D721Med (cell line): ENCODE measurements at places on chromosomes 12 and 14.

DNA sequence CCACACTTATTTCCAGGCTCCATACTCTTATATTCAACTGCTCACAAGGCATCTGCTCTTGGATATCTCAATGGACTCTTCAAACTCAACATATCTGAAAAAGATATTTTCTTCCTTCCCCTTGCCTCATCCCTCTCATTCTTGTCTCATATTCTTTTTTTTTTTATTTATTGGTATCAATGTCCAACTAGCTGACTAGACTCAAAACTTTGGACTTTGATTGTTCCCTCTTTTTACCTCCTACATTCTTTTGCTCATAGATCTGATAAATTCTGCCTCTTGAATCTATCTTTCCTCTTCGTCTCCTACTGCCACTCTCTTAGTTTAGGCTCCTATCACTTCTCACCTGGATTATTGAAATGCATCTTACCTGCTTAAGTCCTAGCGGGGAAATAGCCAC, 25.8 kb downstream of the ARF6 start:
- DNase-seq = no peak

DNA sequence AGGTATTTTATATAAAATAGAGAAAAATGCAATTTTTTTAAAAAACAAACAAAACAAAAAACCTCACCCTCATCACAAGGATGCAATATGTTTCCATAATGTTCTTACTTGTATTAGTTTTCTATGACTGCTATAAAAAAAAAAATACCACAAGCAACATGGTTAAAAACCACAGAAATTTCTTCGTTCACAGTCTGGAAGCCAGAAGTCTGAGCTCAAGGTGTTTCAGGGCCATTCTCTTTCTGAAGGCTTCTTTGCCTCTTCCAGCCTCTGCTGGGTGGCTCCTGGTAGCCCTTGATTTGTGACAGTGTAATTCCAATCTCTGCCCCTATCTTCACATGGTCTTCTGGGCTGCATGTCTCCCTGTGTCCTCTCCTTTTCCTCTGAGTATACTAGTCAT, 21.5 kb upstream of the SSTR1 start:
- no peak for DNase-seq

GRCh38 chr12:57280211-57281062, 29.4 kb upstream of the STAC3 start:
- DNase-seq = no peak

DNA sequence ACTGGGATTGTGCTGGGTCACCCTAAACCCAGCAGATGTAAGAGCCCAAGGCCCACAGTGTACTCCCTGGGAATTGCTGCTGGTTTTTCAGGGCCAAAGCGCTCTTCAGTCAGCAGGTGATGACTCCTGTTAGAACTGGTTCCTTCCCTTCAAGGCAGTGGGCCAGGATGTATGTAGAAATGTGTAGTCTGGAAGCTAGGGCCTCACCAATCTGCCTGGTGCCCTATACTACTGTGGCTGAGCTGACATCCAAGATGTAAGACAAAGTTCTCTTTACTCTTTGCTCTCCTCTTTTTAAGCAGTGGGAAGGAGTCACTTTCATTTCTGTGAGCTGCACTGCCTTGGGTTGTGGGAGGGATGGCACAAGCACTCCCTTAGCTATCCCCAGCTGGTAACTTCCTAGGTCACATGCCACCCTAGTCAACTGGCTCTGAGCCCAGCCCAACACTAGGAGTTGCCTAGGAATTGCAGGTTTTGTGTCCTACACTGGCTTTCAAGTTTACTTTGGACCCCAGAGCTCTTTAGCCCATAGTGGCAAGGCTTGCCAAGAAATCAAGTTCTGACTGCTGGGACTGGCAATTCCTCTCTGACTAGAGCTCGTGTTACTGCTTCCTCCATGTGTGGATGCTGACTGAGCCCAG, 249.2 kb downstream of the C12orf50 start:
- DNase-seq = no peak

DNA sequence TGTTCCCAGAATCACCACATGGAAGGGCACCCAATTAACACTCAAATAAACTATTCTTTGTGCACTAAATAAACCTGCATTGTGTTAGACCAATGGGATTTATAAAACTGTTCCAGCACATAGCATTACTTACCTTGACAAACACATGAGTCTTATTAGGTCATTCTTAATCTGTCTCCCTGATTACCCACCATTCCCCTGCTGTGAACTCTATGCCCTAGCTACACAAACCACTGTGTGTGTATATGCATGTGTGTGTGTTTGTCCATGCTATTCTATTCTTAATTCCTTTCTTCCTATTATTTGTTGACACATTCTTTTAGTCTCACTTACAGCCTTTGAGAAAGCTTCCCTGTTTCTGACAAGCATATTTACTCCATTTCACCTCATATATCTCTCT, 303.6 kb upstream of the GARIN6 start:
- no peak for DNase-seq

DNA sequence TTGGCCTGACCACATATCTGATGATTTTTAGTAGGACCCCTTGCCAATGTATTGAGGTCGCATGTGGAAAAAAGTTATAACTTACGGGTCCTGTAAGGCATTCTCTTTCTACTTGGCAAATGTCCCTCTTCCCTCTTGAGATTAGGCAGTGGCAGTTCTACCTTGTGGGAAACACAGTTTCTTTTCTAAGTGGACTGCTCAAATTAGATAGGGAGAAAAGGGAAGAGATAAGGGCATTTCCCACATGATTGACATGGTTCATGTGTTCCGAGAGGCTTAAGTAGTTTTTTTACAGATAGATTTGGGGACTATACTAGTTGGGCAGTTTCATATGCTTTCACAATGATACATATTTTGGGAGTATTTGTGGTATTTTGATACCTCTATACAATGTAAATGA, 154.7 kb downstream of the FBXL14 start:
- DNase-seq = no peak

GRCh38 chr14:95256776-95257060, 63.0 kb downstream of the CLMN start:
- DNase-seq = no peak

DNA sequence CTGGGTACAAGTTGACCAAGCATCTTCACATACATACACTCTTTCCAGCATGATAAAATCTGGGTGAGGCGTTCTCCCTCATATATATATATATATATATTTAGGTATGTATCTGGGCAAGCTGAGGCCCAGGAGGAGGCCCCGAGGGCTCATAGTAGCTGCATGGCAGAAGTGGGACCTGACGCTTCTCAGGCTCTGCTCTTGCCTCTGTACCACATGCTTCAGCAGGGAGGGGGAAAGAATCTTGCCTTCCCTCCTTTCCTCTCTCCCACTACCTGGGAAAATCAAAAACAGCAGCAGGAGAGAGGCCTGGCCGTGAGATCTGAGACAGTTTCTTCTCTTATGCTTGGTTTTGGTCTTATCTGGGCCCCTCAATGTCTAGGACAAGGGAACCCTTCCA, 9.2 kb downstream of the PPP1R1A start:
- DNase-seq = no peak

DNA sequence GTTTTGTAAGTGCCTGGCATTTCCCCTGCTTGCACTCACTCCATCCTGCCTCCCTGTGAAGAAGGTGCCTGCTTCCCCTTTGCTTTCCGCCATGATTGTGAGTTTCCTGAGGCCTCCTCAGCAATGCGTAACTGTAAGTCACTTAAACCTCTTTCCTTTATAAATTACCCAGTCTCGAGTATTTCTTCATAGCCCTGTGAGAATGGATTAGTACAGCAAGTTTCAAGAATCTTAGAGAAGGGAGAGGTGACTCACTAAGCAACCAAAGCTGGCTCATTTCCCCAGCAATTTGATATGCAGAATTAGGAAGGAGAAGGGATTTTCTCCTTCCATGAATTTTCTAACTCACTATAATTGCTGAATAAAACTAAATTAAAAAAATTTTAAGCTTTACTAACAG, 251.0 kb upstream of the FOXG1 start:
- DNase-seq = no peak

- no peak for DNase-seq
Observed at GRCh38 chr12:91404441-91404840, 221.8 kb upstream of the DCN start.

DNA sequence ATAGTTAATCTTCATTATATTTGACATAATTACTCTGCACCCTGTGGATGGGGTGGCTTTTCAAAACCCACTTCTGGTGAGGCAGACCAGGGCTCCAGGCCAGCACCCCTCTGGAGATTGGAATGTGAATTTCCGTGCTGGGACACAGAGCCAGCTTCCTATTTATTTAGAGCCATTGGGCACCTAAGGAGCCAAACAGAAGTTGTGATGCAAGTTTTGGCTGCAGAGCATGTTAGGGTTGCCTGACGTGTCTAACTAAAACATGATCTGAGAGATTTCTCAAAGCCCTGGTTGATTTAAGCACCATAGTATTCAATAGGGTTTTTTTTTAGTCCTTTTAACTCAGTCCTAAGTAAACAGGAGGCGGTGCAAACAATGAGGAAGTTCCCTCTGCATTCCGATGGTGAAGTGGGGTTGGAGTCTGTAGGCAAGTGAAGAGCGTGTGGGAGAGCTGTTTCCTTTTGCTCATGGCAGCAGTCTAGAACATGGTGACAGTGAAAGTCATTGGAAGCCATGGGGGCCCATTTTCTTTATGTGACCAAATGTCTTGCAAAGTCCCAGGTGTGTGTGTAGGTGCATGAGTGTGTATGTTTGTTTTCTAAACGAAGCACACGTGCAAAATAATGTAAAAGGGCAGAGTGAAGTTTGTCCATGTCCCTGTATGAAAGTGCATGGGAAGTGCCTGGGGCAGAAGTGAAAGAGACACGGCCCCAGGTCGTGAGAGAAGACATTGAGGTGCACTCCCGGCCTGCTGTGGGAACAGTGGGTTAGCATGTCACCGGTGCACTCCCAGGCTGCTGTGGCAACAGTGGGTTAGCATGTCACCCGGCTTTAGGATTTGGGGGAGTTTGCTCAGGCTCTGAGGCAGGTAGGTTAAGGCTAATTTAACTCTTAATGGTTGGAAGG, 117.7 kb downstream of the PRKCH start:
- no peak for DNase-seq

DNA sequence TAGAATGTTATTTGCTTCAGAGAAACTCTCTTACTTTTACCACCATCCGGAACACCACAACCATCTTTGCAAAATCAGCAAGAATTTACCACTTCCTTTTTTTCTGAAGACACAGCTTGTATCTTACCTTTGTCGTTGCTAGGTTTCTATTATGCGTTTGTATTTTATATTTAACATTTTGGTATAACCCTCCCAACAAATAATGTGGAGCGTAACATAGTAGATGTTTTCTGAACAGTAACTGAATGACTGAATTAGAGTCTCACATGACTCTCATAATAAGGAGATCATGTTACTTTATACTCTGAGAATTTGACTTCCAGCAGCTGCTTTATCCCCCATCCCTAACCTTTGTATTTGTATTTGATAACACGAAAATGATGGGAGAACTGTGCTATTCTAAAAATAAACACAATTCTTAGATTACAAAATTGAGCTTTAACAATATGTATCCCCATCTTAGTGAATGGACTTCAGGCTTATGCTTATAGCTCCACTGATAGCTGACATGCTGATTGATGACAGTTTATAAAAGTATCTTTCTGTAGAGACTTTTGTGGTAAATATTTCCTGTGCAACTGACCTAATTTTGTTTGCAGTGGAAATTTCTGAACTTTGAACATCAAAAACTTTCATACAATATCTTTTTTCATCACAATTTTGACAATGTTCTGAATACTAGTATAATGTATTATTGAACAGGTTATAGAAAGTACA, 7.9 kb upstream of the KLRB1 start:
- no peak for DNase-seq

GRCh38 chr14:20524027-20524426, 18.7 kb downstream of the RNASE10 start:
- DNase-seq = no peak

- no peak for DNase-seq
Observed at GRCh38 chr12:88896958-88897357, 316.7 kb upstream of the KITLG start.

DNA sequence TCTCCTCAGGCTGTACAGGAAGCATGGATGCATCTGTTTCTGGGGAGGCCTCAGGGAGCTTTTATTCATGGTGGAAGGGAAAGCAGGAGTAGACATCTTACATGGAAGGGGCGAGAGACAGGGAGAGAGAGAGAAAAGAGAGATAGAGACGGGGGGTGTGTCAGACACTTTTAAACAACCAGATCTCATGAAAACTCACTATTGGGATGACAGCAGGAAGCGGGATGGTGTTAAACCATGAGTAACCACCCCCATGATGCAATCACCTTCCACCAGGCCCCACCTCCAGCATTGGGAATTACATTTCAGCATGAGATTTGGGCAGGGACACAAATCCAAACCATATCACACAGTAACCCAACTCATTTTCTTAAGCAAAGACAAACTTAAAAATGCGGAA, 110.0 kb upstream of the EEA1 start:
- DNase-seq = no peak

DNA sequence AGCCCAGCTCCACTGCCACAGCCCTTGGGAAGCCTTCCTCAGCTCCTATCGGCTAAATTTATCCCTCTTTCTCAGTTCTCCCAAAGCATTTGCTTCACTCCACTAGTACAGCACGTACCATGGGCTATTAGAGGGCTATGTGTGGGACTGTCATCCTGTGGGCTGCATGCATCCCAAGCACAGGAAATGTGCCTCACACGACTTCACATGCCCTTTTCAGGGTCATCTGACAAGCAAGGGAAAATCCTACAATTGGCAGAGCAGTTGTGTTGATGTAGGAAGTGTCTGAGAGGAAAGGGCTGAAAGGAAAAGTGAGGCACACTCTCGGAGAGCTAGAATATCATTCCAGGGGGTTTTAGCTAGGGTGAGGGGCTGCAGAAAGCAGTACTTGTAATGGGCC, 47.6 kb downstream of the NINJ2 start:
- no peak for DNase-seq

GRCh38 chr12:100741084-100741711, 53.4 kb upstream of the ANO4 start:
- DNase-seq = no peak

DNA sequence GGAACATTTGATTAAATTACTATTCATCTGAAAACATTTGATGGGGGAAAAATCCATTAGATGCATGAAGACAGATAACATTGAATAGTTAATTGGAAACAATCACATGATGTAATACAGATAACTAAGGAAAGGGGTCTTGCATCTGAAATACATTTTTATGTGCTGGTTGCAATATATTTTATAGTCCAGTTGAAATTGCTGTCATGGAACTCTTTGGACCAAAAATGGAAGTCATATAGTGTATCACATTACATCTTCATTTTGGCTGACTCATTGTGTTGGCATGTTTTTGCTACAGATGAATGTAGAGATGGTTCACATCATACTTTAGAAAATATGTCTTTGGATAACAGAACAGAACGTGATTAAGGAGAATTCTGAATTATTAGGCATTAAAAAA, 43.0 kb upstream of the GNPNAT1 start:
- no peak for DNase-seq

- no peak for DNase-seq
Observed at GRCh38 chr14:106562451-106562850, 1036.1 kb downstream of the TMEM121 start.

- DNase-seq = no peak
Observed at GRCh38 chr14:55847766-55848165, 267.8 kb downstream of the KTN1 start.

GRCh38 chr14:53306911-53307310, 153.8 kb upstream of the DDHD1 start:
- no peak for DNase-seq
